ENCODE measurements at places on chromosomes 6 and 20.

- DNase-seq = no peak
Measured at GRCh38 chr20:21450572-21450971, 53.2 kb upstream of the NKX2-4 start.

DNA sequence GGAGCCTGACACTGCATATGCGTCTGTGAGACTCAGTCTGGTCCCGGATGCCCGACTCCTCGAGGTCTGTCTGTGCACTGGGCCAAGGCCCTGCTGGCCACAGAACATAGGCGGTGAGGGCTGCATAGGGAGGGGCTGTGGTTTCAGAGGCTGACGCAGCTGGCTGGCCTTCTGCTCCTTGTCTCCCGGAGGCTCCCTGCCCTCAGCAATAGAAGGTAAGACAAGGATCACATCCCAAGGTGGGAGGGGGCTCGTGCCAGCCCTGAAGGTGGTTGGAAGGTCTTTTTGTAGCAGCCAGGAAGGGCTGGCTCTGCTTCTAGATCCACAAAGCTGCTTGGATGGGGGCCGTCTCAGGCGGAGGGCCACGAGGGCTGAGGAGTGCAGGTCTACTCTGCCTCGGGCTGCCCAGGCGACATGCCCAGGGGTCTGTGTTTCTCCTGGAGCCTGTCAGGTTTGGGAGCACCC, 239.8 kb upstream of the SULF2 start:
- DNase-seq = no peak

DNA sequence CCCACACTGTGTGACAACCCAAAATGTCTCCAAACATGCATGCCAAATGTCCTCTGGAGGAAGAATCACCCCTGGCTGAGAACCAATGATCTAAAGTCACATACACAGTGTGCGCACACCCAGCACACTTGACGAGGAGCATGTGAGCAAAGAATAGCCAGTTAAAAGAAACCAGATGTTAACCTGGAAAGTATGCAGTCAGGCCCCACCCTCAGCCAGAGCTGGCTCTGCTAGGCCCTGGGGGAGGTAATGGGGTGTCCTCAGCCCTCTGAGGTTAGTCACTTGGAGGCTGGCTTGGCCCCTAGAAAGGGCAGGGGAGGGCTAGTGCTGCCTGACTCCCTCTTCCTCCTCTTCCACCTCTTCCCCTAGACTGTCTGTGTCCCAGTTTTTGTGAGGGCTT, 15.2 kb upstream of the GUCA1A start:
- DNase-seq = no peak

DNA sequence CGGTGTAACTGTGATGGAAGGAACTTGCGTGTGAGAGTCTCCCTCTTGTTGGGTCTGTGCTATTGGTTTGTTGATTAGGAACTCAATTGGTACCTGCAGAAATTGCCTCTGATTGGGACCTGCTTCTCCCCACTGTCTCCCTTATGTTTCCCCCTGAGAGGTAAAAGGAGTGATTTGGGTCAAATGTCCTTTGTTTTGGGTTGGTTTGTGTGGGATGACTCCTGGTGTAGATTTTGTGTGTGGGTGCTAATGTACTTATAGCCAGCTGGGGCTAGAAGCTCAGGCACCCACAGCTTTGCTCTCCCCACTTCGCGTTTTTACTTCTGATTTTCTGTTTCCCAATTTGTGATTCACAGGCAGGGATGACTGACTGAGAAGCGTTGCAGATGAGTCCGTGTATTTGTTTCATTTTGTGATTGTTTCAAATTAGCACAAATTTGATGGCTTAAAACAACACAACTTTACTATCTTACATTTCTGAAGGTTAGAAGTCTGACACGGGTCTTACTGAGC, 79.1 kb downstream of the UTRN start:
- no peak for DNase-seq

GRCh38 chr20:38685853-38686473, 38.3 kb upstream of the SLC32A1 start:
- no peak for DNase-seq

GRCh38 chr6:130159956-130160355, 62.8 kb downstream of the SAMD3 start:
- DNase-seq = no peak
